ENCODE measurements at places on chromosomes 3 and 15.

DNA sequence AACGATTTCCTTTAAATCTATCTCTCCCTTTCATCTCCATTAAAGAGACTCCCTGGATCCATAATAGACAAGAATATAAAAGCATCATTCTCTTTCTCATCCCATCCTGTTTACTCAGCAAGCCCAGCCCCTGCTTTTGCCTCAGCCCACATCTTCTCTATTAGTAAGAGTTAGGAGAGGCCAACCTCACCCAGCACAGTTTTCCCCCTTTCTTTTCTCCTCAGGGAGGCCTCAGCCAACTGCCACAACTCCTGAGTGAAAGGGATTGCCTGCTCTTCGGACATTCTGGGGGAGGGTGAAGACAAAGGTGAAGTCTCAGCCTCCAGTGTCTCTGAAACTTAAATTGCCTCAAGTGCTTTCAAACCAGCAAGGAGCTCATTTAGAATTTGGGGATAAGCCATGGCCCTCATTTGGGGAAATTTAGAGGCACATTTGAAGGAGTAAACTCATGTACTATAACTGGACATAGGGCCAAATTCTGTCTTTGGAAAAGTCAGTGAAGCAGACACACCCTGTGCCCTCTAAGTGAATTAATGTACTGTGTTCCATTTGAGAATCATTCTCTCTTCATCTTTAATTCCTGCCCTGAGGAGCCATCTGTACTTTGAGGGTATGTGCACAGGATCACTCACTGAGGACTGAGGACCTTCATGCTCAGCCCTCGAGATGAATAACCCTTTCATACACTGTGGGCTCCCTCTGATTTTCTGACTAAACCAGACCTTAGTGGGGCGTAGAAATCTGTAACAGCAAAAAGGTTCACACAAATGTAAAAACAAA lies 82.5 kb downstream of the SOX2 start:
- no peak for DNase-seq

GRCh38 chr3:30141178-30141581 lies 465.2 kb upstream of the TGFBR2 start:
- DNase-seq: no peak

DNA sequence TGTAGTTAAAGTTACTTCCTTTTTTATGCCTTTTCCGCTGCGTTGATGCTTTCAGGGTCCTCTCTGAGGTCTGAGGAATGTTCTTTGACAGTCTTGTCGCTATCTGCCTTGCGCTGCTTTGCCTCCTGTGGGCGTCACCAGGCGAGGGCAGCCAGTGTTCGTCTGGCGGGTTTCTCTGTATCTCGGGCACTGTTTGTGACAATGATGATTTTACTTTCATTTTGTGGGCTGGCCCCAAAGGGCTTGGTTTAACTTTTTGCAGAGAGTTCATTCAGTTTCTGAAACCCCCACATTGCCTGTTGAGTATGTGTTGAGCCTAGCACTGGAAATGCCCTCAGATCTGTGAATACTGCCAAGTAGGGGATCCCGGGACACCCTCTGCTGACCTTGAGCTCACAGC lies 24.6 kb upstream of the SACM1L start:
- peak; percentile 50 for DNase-seq

GRCh38 chr3:31892916-31893573 lies 88.0 kb downstream of the OSBPL10 start:
- DNase-seq: no peak

DNA sequence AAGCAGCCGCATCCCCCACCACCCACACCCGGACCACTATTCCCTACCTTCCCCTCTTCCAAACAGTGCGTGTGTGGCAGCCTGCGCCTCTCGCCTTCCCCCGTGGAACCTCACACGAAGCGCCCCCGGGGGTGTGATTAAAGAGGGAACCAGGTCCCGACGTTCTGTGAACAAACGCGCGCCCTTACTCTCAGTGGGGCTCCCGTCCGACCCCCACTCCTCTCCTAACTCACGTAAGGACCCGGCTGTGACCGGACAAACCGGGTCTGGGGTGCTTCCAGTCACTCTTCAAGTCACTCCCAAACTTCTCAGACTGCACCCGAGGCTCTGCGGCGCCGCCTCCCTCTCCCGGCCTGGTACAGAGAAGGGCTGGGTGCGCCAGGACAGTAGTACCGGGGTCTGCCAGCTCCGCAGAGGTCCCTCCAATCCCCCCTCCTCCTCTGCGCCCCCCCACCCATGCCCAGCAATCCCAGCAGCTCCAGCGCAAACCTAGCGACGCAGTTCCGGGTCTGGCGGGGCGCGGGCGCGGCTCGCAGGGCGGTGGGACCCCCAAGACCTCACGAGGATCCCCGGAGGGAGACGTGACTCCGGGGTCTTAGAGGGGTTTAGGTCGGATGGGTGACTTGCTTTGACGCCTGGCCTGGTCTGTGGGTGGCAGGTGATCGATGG lies 574 bp downstream of the DUOXA1 start:
- no peak for DNase-seq

- no peak for DNase-seq
Observed at GRCh38 chr3:126084768-126085180, 850 bp upstream of the SLC41A3 start.

- no peak for DNase-seq
Observed at GRCh38 chr15:70459312-70459711, 304.0 kb downstream of the UACA start.

DNA sequence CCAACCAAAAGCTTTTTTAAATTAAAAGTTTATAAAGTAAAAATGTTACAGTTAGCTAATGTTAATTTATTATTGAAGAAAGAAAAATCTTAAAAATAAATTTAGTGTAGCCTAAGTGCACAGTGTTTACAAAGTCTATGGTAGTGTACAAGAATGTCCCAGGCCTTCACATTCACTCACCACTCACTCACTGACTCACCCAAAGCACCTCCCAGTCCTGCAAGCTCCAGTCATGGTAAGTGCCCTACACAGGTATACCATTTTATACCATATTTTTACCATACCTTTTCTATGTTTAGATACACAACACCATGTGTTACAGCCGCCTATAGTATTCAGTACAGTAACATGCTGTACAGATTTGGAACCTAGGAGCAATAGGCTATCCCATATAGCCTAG lies 29.1 kb downstream of the SSR3 start:
- DNase-seq: no peak

- DNase-seq: no peak
Observed at GRCh38 chr3:190325923-190326322, 3.7 kb upstream of the CLDN1 start.

GRCh38 chr3:131427226-131427625 lies 45.7 kb downstream of the NUDT16 start:
- no peak for DNase-seq

DNA sequence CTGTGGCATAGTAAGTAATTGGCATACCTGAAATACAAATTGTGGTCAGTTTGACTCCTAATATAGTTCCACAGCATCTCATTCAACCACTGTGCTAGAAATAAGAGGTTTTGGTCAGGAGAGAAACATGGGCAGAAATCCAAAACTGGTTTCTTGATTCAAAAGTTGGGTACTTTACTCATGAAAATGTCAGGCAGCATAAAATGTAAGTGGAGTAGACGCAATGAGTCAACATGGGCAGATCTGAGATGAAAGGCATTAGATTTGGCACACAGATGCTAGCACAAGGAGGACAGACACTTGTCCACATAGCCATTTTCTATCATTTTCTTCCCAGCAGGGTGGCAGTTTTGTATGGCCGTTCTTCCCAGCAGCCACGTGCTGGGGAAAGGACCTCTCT lies 255.8 kb upstream of the CDIN1 start:
- DNase-seq: no peak

DNA sequence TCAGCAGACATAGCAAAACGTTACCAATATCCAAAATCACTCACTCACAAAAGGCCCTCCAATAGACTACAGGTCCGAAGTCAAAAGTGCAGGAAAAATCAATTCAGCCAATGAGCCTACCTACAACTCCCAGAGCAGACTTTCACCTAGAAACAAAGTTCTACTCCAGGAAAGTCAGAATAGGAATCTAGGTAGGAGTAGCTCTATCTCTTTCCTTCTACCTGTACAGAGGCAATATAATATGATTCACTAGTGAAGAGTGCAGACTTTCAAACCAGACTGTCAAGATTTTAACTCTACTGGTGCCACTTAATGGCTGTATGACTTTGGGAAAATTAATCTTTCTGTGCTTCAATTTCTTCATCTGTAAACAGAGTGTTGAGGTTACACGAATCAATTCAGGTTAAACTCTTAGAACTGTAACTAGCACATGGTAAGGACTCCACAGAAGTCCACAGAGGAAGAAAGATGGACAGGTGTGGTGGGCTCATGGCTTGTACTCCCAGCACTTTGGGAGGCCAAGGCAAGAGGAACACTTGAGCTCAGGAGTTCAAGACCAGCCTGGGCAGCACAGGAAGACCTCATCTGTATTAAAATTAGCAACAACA lies 9.4 kb downstream of the DCUN1D1 start:
- DNase-seq: no peak

GRCh38 chr3:121473001-121473400 lies 72.8 kb downstream of the POLQ start:
- DNase-seq: no peak

GRCh38 chr3:15223685-15224572 lies 17.9 kb downstream of the CAPN7 start:
- no peak for DNase-seq

DNA sequence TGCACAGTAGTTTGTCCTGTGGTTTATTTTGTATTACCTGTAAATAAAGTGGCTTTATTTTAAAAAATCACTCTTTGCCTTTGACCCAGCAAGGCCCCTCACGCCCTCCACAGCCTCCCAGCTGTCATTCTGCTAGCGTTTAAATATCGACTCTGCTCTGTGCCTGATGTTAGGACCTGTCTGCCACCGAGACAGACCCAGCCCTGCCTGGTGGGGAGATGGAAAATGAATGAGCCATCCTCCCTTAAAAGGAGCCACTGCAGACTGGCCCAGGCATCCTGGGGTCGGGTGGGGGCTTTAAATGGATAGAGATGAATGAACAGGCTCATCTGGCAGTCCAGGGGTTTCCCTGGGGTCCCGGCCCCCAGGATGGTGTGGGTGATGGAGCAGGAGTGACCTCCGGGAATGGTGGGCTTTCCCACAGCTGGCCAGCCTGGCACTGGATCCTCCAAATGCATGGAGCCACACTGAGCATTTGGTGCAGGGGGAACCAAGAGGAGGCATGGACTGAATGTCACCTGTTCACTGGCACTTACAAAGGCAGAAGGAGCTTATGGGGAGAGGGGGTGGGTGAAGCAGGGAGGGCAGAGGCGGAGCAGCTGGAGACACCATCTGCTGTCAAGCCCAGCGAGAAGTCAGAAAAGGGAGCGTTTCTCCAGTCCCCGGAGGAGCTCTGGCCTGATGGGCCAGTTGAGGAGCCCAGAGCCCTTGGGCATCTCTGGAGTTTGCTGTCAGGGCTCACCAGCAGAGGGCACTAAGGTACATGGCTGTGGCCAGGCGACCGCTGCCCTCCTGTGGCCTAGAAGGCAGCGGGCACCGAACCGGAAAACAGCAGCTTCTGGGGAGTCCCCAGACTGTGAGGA lies 11.9 kb downstream of the GRM2 start:
- no peak for DNase-seq
